Esophagus mucosa (tissue), 1 donor: ENCODE measurements at places on chromosomes 1 and 21.

DNA sequence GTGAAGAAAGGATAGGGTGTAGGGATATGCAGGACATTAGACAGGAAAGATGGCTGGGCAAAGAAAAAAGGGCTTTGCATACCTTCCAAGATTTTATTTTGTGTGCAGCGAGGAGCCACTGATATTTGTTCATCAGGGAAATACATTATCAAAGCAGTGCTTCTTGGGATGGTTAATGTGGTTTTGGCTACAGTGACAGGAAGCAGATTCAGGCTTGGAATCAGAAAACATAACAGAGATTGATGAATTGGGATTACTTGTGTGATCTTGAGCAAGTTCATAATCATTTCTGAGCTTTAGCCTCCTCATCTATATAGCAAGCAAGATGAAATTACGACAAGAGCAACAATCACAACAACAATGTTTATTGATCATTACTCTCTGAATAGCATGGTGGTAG lies 249.2 kb upstream of the SGIP1 start:
- no peak for ATAC-seq

- peak; percentile 8 for ATAC-seq
Observed at GRCh38 chr1:116373431-116374352, 648 bp downstream of the ATP1A1 start.

- ATAC-seq, result no peak
Observed at GRCh38 chr1:56123421-56123820, 455.9 kb downstream of the PLPP3 start.

DNA sequence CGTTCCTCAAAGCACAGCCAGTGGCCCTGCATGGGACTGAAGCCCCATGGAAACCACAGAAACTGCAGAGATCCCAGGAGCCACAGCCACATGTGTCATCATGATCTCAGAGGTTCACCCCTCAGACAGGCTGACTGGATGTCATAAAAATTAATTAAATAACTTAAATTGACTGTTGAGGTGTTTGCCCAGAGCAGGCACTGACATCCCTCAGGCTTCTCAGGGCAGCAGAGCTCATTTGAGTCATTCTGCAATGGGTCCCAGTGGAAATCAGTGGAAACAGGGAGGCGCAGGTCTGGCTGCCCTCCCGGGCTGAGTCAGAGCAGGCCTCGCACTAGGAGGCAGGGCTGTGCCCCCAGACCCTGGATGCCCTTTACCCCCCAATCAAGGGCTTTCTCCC lies 135.1 kb downstream of the CDC7 start:
- ATAC-seq, result no peak

DNA sequence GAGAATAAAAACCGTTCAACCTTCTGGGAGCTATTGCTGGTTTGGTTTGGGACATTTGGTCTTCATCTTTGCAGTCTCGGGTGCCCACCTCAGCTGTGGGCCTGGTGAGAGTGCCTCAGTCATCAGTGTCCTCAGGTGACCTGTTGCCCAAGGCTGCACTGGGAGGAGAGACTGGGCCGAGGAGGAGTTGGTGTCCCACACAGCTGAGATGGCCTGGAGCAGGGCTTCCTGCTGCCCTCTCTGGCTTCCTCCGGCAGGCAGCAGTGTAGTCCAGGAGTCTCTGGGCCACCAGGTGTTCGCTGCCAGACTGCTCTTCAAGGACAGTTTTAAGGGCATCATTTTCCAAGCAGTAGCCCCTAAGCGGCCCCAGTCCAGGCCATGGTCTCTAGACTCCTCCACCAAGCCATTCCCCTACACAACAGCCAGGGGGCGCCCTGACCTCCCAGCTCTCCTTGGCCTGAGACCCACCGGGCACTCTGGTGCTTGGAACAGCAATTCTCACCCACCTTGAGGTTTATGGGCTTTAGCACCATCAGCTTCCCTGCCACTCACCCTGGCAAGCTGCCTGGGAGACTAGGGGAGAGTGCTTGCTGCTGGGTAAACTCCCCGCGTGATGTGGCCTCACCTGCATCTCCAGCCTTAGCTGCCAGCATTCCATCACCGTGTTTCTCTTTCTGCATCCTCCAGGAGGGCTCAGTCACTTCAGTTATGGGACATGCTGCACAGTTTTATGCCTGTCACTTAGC lies 9.1 kb upstream of the SYTL1 start:
- ATAC-seq, result peak; percentile 31

DNA sequence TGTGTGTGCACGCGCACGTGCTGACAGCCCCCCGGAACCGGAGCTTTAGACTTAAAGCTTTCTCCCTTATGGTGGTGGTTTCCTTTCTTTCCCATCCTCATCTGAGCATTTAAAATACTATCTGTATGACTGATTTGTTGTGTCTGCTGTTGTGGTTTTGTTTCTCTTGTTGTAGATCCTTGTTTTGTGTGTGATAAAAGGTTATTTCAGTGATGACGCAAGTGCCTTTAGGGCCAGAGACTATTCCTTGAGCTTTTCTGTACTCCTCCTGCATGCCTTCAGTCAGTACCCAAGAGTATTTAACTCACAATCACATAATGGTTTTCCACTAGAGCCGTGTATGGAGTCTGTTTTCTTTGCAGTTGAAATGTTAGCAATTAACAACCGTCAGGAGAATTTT lies 45.4 kb downstream of the LCA5L start:
- ATAC-seq, result no peak

DNA sequence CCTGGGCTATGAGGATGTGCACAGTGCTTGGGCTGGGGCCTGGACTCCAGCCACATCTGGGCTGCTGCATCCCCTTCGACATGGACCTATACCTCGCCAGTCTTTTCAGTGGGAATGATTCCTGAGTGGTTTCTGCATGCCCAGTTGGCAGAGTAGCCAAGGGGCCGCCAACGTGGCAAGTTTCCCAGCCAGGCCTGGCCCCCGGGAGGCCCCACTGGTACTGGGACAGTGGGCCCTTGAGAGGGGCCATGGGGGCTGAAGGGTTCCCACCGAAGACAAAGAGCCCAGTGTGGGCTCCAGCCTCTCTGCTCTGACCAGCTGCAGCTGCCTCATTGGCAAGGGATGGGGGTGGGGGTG lies 15.4 kb downstream of the RAP1GAP start:
- no peak for ATAC-seq

DNA sequence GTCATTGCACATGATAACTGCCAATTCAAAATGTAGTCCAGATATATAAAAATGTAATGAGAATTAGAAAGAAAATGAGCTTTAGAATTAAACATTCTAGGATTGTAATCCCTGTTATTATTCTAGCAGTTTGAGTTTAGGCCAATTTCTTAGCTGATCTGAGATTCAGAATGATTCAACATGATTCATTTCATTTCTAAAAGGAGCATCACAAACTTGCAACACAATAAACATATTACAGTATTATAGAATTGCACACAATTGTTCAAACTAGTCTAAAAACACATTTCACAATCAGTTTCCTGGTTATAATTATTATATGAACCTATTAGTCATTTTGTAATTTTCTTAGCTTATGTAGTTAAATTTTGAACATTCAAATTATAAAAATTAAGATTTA lies 43.3 kb upstream of the TSHB start:
- peak; percentile 48 for ATAC-seq

DNA sequence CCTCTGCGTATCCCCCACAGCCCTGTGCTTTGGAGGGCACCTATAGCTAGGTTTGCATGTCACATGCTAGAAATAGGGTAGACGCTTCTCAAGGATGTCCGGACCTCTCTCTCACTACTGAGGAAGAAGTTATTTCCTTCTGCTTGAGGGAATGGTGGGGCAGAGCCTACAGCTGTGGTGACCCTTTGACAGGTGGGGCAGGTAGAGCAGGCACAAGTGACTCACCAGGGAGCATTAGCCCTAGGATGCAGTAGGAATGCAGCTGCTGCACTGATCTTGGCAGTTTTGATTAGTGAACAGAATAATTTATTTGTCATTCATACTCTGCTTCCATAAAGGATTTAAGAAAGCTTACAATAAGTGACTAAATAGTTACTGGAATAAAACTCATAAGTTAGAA lies 129.6 kb upstream of the HOOK1 start:
- ATAC-seq, result peak; percentile 89

DNA sequence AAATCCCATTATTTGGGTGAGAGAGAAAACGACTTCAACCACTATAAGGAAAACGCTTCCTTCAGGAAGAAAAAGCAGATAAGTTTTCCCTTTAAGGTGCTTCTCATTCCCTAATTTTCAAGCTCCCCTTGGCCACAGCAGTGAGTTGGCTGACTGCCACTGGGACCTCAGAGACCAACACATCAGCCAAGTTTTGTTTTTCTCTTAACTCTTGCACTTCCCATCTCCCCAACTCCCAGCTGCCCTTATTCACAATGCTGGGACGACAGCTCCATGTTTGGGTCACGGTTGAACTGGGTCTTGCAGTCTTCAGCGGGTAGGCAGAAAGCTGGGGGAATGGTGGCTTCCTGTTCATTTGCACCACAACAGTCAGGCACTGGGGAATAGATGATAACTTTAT lies 18.9 kb downstream of the SGIP1 start:
- no peak for ATAC-seq

GRCh38 chr1:56074007-56074651 lies 505.2 kb downstream of the PLPP3 start:
- no peak for ATAC-seq

GRCh38 chr1:26023826-26024225 lies 2.3 kb downstream of the EXTL1 start:
- no peak for ATAC-seq

DNA sequence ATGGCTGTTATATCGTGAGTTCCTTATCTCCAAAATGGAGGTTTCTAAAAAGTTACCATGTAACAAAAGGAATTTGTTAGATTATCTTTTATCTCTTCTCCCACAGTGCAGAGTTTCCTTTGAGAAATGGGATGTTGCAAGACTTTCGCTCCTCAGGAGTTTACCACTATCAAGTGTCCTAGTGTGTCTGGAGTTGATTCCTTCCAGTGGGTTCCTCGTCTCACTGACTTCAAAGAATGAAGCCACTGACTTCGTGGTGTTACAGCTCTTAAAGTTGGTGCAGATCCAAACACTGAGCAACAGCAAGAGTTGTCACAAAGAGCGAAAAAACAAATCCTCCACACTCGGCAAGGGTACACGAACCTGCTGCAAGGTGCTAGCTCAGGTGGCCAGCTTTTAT lies 37.0 kb downstream of the SPAG17 start:
- ATAC-seq, result no peak

DNA sequence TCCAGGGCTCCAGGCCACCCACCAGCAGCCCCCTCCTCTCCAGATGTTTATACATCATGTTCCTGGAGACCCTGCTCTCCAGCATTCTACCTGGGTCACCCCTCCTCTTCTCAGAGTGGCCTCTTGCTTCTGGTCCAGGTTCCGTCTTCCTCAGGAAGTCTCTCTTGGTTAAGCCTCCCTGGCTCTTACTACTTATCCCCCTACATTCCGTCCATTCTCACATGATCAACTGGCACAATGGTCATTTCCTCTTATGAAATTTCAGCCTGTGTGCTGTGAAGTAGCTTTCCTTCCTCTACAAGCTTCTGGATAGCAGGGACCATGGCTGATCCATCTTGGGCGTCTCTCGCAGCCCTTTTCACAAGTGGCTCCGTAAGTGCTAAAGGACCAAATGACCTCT lies 33.9 kb upstream of the ATP2B4 start:
- ATAC-seq, result no peak

- no peak for ATAC-seq
Observed at GRCh38 chr1:182484067-182484466, 34.1 kb downstream of the RGSL1 start.

- ATAC-seq, result no peak
Observed at GRCh38 chr1:88043834-88044233, 640.2 kb upstream of the PKN2 start.

DNA sequence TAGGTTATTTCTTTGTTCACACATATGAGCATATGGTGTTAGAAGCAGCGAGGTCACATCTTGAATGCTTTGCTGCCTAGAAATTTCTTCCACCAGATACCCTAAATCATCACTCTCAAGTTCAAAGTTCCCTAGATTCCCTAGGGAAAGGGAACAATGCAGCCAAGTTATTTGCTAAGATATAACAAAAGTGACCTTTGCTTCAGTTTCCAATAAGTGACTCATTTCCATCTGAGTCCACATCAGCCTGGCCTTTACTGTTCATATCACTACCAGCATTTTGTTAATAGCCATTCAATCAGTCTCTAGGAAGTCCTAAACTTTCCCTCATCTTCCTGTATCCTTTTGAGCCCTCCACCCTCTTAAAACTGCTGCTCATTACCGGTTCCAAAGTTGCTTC lies 1502.5 kb downstream of the KCNT2 start:
- no peak for ATAC-seq

DNA sequence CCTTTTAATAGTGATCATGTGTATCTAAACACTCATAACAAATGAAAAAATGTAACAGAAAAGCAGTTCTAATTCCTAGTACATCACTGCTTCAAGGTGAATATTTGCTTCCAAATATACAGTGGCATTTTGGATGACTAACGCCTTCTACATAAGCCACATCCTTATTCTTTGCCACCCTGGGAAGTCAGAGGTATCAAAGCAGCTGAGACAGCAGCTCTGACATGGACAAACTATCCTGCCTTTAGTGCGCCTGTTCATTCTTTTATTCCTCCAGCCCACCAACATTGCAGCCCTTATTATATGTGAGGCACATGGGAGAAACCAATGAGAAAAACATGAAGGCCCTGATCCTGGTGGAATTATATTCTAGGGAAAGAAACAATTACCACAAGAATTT lies 183.0 kb downstream of the APP start:
- ATAC-seq, result no peak

DNA sequence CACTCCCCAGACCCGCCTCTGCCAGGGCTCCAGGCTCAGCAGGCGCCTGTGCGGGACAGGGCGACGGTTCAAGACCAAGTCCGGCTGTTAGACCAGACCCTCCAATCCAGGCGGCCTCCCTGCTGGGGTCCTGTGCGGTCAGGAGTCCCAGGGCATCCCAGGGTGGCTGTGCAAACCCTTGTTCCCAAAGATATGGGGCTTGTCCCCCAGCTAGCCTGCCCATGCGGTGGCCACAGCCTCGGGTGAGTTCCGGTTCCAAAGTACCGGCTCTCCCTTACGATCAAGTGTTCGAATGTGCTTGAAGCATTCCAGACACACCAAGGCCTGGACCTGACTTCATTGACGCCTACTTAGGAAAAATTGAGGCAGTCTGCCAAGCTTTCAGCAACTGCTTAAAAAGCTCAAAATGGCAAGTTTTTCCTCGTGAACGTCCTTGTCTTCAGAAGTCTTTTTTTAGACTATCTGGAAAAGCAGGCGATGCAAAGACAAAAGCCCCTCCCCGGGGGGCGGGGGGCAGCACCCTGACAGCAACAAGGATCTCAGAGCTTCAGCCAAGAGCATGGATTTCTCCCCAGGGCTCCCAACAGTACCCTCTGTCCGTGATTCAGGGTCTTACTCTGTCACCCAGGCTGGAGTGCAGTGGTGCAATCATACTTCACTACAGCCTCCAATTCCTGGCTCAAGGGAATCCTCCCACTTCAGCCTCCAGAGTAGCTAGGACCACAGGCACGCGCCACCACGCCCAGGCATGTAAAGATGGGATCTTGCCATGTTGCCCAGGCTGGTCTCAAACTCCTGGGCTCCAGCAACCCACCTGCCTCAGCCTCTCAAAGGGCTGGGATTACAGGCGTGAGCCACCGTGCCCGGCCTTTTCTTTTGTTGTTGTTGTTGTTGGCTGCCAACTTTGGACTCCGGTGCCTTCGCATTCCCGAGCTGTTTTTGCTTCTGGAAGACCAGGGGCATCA lies 2.3 kb downstream of the FAAP20 start:
- no peak for ATAC-seq

- peak; percentile 12 for ATAC-seq
Observed at GRCh38 chr1:171142416-171143385, 42.4 kb upstream of the FMO2 start.
